Left lobe of liver (tissue), 2 donors: ENCODE measurements at places on chromosomes 4 and X.

DNA sequence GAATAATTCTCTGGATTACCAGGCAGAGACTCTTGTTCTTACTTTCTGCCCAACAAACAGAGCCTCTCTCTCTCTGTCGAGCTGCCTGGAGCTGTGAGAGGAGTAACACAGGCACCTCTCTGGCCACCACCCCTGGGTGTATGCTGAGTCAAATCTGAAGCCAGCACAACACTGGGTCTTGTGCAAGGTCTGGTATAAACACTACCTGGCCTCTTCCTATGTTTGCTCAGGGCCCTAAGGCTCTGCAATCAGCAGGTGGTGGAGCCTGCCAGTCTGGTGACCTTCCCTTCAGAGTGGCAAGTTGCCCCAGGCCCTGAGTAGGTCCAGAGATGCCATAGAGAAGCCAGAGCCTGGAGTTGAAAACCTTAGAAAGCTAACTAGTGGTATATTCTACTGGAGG is 139.9 kb downstream of the CPXCR1 start:
- no peak for DNase-seq

- DNase-seq: peak; percentile 71
These were observed 104.7 kb upstream of the NOCT start for GRCh38 chr4:138910914-138911336.

- no peak for DNase-seq
These were observed 22.9 kb upstream of the ANK2 start for GRCh38 chr4:113026556-113026955.

DNA sequence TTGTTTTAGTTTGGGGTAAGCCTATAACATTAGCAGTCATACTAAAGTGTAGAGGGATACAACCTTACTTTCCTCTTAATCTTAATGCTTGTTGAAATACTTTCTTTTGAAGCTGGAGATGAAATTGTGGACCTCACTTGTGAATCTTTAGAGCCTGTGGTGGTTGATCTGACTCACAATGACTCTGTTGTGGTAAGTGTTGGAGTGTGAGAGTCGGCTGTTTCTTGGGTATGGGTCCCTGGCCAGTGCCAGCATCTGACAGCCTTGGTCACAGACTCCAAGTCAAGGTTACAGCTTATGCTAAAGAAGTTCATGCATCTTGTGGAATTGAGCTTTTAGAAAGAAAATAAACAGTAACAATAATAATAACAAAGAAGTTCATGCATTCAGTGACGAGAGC is 31.6 kb downstream of the RNF4 start:
- DNase-seq: no peak
